ENCODE measurements at places on chromosomes 1 and 21.

DNA sequence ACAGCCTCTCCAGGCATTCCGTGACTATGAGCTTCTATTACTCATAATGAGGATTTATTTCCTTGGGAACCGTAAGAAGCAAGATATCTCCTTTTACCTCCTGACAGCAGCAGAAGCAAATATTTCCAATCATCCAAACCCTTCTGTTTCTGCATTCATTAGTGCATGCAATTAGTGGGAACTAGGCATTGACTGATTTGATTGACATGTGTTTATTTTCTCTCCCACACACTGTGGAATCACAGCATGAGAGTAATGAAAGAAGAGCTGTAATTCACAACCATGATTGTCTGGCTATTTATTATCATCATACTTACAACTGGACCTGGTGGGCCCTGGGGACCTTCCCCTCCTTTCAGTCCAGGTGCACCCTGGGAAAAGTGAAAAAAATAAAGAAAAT lies 146.8 kb downstream of the COL11A1 start:
- H3K27me3 ChIP-seq: no peaks in the 10 kb centered on the region
- H3K36me3 ChIP-seq: no peaks in the 10 kb centered on the region
- H3K4me1 ChIP-seq: peaks cover 2% of the 10 kb centered on the region
- H3K4me3 ChIP-seq: no peak overlapping the region
- no peak for DNase-seq
- H3K27ac ChIP-seq: no peak overlapping the region

- no peaks in the 10 kb centered on the region for H3K27me3 ChIP-seq
- H3K4me1 ChIP-seq: peaks cover 6% of the 10 kb centered on the region
- H3K36me3 ChIP-seq: no peaks in the 10 kb centered on the region
- no peak for DNase-seq
Measured at GRCh38 chr1:183730107-183730724, 74.7 kb upstream of the RGL1 start.

DNA sequence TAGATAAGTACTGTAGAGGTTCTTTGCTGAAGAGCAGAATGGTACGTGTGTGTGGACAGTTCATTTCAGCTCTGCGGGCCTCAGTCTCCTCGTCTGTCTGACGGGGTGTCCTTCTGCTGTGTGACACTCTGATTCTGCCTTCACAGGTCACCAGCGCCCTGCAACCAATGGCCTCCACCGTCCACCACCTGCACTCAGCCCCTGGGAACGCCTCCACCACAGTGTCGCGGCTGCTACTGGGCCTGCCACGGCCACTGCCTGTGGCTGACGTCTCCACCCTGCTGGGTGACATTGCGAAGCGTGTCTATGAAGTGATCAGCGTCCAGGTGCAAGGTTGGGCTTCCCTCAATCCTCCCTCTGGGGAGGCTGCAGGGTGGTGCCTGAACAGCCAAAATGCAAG lies 17.0 kb downstream of the UMODL1 start:
- peaks cover 2% of the 10 kb centered on the region for H3K27me3 ChIP-seq
- no peak overlapping the region for H3K27ac ChIP-seq
- DNase-seq: no peak
- no peaks in the 10 kb centered on the region for H3K36me3 ChIP-seq

GRCh38 chr1:170262276-170262939 lies 116.6 kb downstream of the NTMT2 start:
- no peaks in the 10 kb centered on the region for H3K36me3 ChIP-seq
- no peak overlapping the region for H3K4me3 ChIP-seq
- no peak for DNase-seq
- no peak overlapping the region for H3K27ac ChIP-seq
- H3K27me3 ChIP-seq: no peaks in the 10 kb centered on the region

GRCh38 chr1:48442864-48443619 lies 29.0 kb downstream of the SPATA6 start:
- H3K4me1 ChIP-seq: no peaks in the 10 kb centered on the region
- no peak for DNase-seq
- H3K36me3 ChIP-seq: no peaks in the 10 kb centered on the region
- no peak overlapping the region for H3K4me3 ChIP-seq

GRCh38 chr1:46173361-46173856 lies 1.5 kb upstream of the TSPAN1 start:
- peaks cover 16% of the 10 kb centered on the region for H3K27me3 ChIP-seq
- no peak overlapping the region for H3K27ac ChIP-seq
- no peak overlapping the region for H3K4me3 ChIP-seq
- no peaks in the 10 kb centered on the region for H3K36me3 ChIP-seq
- H3K4me1 ChIP-seq: peaks cover 5% of the 10 kb centered on the region
- peak; percentile 61 for DNase-seq

- no peak overlapping the region for H3K4me3 ChIP-seq
- no peak for DNase-seq
- no peaks in the 10 kb centered on the region for H3K4me1 ChIP-seq
Measured at GRCh38 chr1:182431278-182431677, 18.7 kb upstream of the RGSL1 start.

- H3K4me3 ChIP-seq: no peak overlapping the region
- H3K4me1 ChIP-seq: peaks cover 10% of the 10 kb centered on the region
- peak; percentile 52 for DNase-seq
- H3K27ac ChIP-seq: peak overlapping the region; percentile 49
Measured at GRCh38 chr21:28761674-28762356, 230.9 kb downstream of the LTN1 start.

- peaks cover 12% of the 10 kb centered on the region for H3K4me1 ChIP-seq
- no peak overlapping the region for H3K4me3 ChIP-seq
- DNase-seq: peak; percentile 87
- H3K27me3 ChIP-seq: peaks cover 2% of the 10 kb centered on the region
- no peak overlapping the region for H3K27ac ChIP-seq
- no peaks in the 10 kb centered on the region for H3K36me3 ChIP-seq
Measured at GRCh38 chr1:110308247-110308646, 30.9 kb upstream of the RBM15 start.

DNA sequence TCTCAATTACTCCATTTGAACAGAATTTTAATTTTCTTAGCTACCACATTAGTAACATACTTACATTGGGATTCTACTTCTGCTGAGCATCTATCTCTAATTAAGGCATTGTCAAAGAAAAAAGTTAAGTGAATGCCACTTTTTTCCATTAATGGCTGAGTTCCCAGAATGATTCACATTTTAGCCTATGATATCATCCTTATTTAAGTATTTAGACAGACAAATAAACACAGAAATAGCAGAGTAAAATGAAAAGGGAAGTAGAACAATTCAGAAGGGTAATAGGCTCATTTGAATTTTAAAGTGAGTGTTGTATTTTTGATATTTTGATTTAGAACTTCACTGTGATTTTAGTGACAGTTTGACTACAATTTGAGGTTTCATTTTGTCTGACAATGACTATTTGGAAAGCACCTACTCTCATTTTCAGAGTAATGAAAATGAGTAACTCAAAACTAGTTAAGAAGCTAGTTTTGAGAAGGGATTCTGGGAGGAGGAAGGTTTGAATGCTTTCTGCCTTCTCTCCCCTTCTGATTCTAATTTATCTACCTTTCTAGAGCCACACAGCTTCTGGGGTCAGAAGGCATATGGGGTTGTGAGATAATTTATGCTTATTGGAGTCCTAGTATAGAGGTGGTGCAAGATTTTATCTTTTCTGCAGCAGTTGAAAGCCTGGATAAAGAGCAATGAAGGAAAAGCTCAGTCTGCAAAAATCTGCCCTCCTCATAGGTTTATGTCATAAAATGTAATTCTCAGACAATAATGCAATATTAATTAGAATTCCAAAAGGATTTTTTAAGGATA lies 15.5 kb downstream of the LYPLAL1 start:
- 0 out of 2 replicates have a peak, but pooled peaks cover 3% of the 10 kb centered on the region for H3K36me3 ChIP-seq
- peaks cover 5% of the 10 kb centered on the region for H3K4me1 ChIP-seq
- no peaks in the 10 kb centered on the region for H3K27me3 ChIP-seq
- peak; percentile 83 for DNase-seq
- H3K4me3 ChIP-seq: no peak overlapping the region

DNA sequence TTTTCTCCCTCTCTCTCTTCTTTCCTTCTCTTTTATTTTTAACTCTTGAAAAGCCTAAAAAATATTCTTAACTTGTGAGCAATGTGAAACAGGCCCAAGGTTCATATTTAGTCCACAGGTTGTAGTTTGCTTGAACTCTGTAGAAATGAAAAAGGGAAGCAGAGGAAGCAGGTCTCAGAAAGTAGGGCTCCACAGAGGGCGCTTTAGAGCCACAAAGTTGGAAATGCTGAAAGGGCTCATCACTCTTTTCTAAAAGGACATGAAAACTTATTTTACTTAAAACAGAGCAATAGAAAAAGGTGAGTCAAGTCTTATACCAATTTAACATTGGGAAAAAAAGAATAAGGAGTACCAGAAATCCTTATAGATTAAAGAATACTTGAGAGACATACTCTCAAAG lies 247.0 kb downstream of the USP25 start:
- no peak overlapping the region for H3K4me3 ChIP-seq
- no peaks in the 10 kb centered on the region for H3K36me3 ChIP-seq
- no peak for DNase-seq
- H3K4me1 ChIP-seq: no peaks in the 10 kb centered on the region
- no peaks in the 10 kb centered on the region for H3K27me3 ChIP-seq

DNA sequence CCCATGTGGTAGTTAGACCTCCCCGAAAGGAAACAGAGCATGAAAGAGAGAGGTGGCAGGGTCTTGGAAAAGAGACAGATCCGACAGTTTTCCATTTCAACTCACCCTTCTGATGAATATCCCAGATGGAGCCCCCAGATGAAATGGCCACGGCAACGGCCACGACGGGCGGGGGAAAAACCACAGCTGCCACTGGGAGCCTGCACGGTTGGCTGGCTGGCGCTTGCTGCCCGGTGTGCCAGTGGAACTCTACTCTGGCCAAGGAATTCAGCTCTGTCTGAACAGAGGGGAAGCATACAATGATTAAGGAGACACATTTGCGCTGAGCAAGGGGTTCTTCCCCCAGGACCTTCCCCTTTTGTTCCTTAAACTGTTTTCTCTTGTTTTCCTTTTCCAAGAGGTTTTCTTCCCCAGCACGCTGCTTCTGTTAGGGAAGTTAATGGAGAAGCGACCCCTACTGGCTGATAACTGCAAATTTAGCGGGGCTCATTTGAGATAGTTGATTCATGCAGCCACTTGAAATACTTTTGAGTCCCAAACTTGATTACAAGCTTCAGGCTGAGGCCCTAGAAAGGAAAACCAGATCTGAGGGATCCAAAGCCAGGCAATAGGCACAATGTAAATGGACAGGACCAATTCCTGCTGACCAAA lies 1122.5 kb downstream of the NCAM2 start:
- no peaks in the 10 kb centered on the region for H3K36me3 ChIP-seq
- H3K27ac ChIP-seq: no peak overlapping the region
- no peaks in the 10 kb centered on the region for H3K4me1 ChIP-seq
- no peaks in the 10 kb centered on the region for H3K27me3 ChIP-seq

Measured in IMR-90 (cell line).